ENCODE measurements at places on chromosomes 13 and 19.
A peak's percentile ranks its signal among the peaks of the same experiment; 100 is the strongest.

GRCh38 chr19:38229585-38230073 is 5.6 kb upstream of the DPF1 start:
- peak; percentile 86 for DNase-seq

- no peak for DNase-seq
These were observed 828.4 kb upstream of the ATXN8OS start for GRCh38 chr13:69279213-69279612.

GRCh38 chr13:113224486-113224885 is 15.1 kb downstream of the CUL4A start:
- no peak for DNase-seq

DNA sequence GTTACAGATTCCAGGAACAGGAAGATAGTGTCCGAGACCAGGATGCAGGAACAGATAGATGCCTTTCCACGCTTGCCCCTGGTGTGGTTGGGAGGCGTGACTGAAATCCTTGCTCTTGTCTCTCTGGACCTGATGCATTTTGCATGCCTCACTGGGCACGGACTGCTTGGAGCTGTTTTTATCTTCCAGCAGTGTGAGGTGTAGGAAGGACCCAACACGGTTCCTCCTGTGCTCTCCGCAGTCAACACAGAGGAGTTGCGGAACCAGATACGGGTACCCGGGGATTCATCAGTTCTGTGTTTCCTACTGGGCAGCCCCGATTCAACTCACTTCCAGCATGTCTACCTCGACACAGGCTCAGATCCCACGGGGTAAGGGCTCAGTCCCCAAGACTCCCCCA is 6.5 kb downstream of the DOT1L start:
- no peak for DNase-seq

GRCh38 chr19:10061717-10062310 is 24.3 kb upstream of the SHFL start:
- DNase-seq = no peak

DNA sequence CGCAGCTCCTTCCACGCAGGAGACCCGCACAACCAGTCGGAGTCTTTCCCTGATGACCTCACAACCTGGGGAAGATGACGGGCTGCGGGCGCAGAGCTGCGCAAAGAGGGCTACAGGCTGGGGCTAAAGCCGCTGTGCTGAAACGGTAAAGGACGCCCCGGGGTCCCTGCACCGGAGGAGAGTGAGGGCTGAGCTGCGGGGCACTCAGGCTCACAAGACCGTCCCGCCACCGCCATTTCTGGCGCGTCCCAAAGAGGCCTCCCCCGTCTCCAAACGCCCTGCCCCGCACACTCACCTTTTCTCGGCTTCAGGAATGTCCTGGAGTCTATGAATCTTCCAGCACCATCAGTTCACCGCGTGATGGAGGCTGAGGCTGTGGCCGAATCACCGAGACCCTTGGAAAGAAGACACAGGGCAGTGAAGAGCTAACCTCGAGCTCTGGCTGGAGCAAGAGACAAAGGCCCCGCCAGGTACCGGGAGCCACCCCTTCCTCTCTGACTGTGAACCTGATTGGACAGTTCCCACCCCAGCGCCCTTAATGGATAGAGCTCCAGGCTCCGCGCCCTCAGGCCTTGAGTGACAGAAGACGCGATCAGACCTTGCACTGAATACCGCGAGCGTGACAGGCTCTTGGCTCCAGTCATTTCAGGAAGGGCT is 41.8 kb upstream of the ZNF429 start:
- peak; percentile 3 for DNase-seq

DNA sequence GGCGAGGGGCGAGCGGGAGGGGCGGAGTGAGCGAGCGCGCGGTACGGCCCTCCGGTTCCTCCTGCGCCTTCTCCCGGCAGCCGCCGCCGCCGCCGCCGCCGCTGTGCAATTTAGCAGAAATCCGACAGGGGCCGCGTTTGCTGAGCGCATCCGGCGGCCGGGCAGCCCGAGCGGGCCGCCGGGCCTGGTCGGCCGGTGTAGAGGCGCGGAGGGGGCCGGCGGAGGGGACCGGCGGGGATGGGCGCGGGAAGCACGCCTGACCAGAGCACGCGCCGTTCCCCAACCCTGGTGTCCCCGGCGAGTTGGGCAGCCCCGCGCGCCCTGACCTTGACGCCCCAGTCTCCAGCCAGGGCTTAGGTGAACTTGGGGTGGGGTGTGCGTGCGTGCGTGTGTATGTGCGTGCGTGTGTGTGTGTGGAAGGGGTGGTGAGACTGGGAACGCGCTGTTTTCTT is 144.5 kb upstream of the ZNF536 start:
- DNase-seq = peak; percentile 41

GRCh38 chr19:10008184-10008765 is 2.0 kb downstream of the COL5A3 start:
- DNase-seq = no peak

DNA sequence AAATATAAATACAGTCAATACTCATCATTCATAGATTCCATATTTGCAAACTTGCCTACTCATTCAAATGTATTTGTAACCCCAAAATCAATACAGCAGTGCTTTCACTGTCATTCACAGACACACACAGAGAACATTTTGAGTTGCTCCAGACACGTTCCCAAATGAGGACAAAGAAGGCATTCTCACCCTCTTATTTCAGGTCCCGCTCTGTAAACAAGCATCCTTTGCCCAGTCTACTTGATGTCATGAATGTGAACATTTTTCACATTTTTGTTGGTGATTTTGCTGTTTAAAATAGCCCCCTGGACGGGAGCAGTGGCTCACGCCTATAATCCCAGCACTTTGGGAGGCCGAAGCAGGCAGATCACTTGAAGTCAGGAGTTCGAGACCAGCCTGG is 15.5 kb downstream of the C19orf47 start:
- DNase-seq = no peak

GRCh38 chr13:49450105-49450819 is 6.2 kb downstream of the SETDB2 start:
- DNase-seq = no peak

DNA sequence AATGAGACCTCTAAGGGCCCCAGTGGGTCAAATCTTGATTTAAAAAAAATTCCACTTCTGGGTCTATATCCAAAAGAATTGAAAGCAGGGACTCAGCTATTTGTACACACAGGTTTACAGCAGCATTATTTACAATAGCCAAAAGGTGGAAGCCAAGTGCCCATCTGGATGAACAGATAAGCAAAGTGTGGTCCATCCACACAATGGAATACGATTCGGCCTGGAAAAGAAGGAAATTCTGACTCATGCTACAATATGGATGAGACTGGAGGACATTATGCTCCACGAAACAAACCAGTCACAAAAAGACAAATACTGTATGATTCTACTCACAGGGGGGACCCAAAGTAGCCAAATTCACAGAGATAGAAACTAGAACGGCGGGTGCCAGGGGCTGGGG is 76.7 kb downstream of the CACNA1A start:
- DNase-seq = no peak

DNA sequence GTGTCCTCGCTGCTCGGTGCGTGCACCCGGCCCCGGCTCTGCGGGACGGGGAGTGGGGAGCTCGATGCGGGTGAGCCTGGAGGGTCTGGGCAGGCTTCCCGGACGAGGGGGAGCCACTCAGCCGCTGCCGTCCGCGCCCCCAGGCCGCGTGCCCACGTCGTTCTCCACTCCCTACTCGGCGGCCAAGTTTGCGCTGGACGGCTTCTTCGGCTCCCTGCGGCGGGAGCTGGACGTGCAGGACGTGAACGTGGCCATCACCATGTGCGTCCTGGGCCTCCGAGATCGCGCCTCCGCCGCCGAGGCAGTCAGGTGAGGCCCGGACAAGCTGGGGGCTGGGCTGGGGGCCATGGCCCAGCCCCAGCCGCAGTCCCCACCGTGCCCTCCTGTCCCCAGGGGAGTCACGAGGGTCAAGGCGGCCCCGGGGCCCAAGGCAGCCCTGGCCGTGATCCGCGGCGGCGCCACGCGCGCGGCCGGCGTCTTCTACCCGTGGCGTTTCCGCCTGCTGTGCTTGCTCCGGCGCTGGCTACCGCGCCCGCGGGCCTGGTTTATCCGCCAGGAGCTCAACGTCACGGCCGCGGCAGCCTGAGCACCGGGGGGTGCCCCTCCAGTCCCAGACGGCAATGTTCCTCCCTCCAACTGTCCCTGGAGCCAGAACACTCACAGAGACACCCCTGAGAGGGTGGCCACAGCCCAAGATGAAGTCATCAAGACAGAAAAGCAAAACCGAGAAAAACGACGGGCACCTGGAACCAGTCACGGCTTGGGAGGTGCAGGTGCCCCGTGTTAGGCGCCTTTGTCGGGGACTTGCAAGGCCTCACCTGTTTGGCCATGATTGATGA is 2.5 kb upstream of the RPL36 start:
- no peak for DNase-seq

DNA sequence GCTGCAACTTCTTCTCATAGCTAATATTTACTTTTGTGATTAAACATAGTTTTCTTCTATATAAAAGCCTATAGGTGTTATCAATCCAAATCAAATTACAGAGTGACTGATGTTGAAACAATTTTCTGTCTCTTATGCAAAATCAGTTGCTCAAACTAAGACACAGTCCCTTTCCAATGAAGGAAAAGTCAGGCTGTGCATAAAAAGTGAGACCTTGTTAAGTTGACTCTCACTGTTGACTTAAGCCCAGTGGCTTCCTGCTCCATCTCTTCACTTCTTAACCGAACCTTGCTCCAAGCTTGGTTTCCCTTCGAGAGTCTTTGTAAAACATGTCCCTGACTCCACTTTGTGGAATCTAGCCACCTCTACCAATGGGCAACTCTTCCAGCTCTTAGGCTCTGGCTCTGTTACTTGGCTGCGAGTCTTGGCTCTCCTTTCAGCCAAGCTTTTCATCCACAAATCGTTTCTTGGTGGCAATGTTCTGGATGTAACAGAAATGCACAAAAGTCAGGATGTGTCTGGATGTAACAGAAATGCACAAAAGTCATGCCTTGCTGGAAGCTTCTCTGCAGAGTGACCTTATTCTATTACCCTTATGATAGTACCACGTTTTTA is 118.9 kb downstream of the LIG4 start:
- no peak for DNase-seq

- DNase-seq = no peak
These were observed 1.7 kb downstream of the NR2F6 start for GRCh38 chr19:17243830-17244617.

DNA sequence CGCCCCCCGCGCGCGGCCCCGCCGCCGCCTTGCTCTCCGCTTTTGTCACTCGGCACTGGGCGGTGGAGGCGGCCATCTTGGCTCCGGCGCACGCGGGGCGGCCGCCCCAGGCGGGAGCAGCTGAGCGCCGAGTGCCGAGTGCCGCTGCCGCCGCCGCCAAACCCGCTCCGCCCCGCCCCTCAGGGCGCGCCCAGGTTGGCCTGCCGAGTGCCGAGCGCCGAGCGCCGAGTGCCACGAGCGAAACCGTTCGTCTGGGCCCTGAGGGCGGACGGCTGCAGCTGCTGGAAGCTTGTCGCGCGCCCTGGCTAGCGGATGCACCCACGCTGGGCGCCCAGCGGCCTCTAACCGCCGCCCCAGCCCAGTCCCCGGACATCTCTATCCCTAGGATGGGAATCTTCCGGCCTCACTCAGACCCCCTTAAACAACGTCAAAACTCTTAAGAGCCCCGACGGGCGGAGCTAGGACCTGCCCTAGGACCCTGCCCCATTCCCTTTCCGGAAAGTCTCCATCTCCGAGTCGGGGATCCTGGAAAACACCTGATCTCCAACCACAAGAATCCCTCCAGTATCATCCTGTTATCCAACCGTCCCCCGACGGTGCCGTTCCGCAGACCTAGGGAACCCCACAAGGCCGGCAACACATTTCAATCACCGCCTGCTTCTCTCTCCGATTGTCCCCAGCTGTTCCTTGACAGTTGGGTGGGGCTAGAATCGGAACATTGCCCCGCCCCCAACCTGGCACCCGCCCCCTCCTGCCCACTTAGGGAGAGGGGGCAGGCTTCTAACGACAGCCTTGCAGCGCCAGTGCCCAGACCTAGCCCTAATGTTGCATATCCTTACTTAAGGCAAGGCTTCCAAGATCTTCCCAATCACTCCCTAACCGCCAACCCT is 14.1 kb upstream of the AKAP8L start:
- peak; percentile 89 for DNase-seq

GRCh38 chr19:34715357-34715756 is 18.7 kb upstream of the ZNF181 start:
- DNase-seq = no peak

DNA sequence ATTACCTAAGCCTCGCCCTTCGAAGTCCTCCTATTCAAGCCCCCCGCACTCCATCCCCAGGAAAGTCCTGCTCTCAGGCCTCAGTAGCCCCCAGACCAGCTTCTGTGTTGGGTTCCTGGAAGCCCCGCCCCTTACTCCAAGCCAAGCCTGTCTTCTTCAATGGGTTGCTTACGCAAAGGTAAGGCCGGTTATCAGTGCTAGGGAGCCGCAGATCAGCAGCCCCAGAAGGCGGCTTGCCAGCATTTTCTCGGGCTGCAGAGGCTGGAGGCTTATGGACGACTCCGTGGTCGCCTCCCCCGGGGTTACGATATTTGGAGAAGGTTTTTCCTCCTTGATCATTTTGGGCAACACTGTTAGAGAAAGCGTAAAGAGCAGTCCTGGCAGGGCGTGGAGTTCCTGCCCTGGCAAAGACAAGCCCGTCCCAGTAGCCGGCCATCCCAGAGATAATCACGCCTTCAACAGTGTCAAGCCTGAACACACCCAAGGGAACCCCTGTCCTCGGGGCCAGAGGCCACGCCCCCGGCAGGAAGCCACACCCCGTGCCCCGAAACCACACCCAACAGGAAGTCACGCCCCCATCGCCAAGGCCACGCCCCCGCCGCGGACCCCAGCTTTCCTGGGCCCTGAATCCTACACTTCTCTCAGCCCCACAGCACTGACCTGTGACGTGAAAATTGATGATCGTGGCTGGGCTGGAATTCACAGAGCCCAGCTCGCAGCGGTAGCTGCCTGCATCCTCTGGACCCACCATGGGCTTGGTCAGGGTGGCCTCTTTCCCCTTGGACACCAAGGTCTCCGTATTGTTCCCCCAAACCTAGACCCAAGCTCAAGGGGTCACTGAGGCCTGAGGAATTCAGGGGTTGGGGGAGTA is 954 bp upstream of the RASIP1 start:
- no peak for DNase-seq

- peak; percentile 63 for DNase-seq
These were observed 152.2 kb upstream of the UBL3 start for GRCh38 chr13:30002577-30002976.

Data from astrocyte of the spinal cord (primary cell).